NCI-H1694 treated with DMSO at 0.1 percent for 48 hours (cell line): ENCODE measurements at places on chromosomes 1 and 21.

DNA sequence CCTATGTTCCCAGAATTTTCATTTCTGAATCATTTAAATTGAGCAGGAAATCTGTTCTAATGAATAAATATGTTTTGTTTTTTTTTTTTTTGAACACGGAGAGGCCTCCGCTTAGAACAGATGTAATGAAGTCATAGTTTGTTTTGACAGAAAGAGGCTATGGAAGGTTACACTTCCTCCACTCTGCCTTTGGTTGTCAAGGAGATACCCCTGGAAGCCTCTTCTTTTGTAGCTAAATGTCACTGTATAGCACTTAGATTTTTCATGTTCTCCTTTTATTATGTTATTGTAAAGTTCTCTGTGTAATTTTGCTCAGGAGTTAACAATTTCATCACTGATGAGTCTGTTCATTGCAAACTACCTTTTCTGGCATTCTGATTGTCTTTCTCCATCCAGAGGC, 22.7 kb upstream of the GNG12 start:
- peak; percentile 64 for DNase-seq

DNA sequence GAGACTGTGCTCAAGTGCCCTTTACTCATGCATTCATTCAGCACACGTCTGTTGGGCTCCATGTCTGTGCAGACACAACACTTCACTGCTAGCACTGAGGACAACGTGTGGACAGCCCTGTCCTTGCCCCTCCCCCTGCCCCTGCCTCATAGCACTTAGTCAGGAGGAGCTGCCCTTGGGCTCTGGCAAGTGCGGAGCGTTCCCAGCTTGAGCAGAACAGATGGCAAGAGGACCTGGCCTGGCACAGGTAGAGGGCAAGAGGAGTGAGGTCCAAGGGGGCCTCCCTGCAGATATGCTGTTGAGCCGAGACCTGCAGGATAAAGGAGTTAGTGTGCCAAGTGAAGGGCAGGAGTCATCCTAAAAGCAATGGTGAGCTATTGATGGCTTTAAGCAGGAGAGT, 81.3 kb downstream of the GRIK3 start:
- DNase-seq: no peak

DNA sequence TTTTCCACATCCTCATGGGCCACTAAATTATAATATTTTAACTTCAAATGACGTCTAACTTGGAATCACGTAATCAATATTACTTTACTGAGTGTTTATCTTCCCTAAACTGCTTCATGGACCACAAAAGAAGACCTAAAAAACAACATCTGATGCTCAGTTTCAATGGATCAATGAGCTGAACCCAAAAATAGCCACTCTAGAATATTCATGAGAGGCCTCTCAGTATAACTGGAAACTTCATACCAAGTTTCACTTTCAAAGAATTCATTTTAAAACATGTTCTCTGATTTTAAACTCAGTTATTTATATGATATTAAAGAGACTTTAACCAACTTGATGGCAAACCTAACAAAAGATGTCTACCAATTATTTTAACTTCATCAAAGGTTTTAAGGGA, 23.7 kb upstream of the TIAM1 start:
- DNase-seq: no peak

GRCh38 chr1:242470774-242471173, 53.7 kb downstream of the PLD5 start:
- no peak for DNase-seq

DNA sequence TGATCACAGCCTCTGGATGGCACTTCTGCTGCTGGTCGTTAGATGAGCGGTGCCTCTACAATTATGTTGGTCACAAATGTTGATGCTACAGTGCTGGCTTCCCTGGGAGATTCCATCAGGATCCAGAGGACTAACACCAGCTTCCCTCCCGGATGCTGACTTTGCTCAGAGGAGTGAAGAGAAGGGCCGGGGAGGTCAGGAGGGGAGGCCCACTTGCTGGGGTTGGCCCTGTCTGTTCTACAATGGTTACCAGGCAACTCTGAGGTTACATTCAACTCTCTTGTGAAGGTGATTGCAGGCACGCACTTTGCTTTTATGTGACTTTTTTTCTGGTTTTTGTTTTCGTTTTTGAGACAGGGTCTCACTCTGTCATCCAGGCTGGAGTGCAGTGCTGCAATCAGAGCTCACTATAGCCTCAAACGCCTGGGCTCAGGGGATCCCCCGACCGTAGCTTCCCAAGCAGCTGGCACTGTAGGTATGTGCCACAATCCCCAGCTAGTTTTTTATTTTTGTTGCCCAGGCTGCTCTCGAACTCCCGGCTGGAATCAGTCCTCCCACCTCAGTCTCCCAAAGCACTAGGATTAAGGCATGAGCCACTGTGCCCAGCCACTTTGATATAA, 112.5 kb downstream of the ADSS2 start:
- DNase-seq: no peak

- DNase-seq: no peak
These were observed 41.5 kb upstream of the SRSF10 start for GRCh38 chr1:24021403-24022266.

DNA sequence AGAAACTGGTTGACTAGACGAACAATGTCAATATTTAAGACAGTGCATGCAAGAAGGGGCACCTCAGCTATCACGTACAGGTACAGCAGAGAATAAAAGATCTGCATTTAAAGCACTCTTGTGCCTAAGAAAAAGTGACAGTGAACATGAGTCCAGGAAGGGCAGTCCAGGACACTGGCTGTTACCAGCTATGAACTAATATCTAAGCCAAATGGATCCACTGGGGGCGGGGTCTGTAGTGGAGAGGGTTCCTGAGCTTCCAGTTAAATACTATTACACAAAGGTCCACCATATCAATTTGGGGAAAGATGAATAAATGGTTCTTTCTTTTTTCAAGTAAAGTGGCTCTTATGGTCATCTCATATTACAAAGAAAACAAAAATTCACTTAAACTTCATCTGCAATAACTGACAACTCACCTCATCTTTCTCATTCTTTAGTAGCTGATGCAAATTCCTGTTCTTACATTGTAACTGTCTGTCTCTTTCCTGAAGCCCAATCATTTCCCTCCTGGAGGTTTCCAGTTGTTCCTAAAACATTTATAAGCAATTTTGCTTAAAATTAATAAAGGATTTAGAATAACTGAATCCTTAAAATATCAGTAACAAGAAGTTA, 24.5 kb downstream of the SSX2IP start:
- DNase-seq: no peak

GRCh38 chr1:162145280-162145965, 75.9 kb downstream of the NOS1AP start:
- DNase-seq: peak; percentile 34

DNA sequence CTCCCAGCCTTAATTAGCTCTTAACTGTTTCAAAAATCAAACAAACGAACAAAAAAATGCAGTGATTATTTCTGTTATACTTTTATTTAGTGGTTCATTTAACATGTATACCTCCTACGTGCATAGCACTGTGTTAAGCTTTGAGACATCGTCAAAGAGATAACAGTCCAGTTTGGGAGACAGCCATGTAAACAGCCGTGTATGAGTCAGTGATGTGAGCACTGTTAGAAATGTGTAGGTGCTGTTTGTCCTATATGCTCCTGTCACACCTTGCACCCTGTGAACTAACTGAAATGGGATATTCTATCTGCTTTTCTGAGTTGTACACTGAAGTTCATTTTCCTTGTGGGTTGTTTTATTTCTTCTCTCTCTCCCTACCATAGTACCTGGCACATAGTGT, 109.7 kb upstream of the CACYBP start:
- DNase-seq: no peak

- DNase-seq: no peak
These were observed 41.7 kb downstream of the CASZ1 start for GRCh38 chr1:10754568-10755329.

- no peak for DNase-seq
These were observed 245.0 kb downstream of the FOXD2 start for GRCh38 chr1:47682786-47683350.

DNA sequence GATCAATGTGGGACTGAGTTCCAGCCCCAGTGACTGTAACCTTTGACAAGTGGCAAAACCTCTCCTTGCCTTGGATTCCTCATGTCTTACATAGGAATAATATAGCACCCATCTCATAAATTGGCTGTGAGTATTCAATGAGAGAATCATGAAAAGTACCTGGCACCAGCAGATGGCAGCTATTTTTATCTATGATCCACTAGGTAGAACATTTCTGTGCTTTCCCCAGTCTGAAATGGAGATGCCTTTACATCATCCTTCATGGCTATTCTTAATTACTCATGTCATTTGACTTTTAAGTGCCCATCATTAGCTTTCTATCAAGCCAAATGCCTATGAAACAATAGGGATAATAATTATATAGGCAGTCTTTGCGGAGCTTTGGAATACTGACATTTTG, 130.1 kb downstream of the TGFB2 start:
- DNase-seq: no peak

DNA sequence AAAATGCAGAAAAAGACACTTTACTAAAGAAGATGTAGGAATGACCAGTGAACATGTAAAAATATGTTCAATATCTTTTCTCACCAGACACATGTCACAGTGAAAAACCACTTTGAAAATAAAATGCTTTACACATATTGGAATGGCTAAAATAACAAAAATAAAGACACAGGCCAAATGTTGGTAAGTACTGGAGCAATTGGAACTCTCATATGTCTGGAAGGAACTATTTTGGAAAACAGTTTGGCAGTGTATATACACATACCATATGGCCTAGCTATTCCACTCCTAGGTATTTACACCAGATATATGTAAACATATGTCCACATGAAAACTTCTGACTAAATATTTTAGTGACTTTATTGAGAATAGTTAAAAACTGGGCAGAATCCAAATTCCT, 927.2 kb downstream of the BRINP3 start:
- peak; percentile 38 for DNase-seq

- no peak for DNase-seq
These were observed 718.3 kb downstream of the PTPRU start for GRCh38 chr1:29954591-29954990.

DNA sequence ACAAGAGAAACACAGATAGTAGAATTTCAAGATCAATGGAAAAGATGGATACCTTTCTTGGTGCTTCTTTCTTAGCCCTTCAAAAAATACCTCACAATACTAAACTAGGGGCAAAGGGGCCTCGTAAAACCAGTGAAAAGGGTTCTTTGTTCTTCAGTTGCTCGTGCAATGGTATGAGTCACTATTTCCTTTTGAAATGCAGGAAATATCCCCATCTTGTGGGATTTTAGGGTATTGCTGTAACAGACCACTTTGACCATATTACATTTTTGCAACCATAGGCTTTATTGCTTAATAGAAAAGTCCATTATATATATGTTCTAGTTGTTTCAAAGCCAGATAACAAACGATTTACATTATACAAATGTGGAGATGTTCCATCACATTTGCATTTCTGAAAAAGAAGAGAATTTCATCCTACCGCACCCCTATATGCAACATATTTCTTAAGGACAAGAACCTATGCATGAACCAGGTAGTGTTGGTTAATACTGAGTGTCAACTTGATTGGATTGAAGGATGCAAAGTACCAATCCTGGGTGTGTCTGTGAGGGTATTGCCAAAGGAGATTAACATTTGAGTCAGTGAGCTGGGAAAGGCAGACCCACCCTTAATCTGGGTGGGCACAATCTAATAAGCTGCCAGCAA, 88.6 kb upstream of the PKN2 start:
- DNase-seq: peak; percentile 56

DNA sequence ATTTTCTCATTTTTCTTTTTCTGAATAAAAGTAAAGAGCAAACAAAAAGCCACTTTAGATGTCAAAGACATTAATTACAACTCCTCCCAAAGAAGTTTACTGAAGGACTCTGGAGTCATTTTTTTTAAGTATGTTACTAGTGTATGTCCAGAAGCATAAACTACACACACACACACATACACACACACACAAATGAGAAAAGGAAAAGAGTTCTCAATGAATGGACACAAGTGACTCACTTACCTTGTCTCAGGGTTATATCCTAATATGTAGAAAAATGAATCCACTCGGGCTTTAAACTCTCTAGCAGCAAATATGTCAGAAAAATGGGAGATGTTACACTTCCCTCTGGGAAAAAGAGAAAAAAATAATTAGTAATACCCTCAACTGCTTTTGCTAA, 223.1 kb downstream of the SLC45A1 start:
- DNase-seq: no peak

GRCh38 chr1:212290608-212291007, 5.4 kb downstream of the PPP2R5A start:
- DNase-seq: no peak

DNA sequence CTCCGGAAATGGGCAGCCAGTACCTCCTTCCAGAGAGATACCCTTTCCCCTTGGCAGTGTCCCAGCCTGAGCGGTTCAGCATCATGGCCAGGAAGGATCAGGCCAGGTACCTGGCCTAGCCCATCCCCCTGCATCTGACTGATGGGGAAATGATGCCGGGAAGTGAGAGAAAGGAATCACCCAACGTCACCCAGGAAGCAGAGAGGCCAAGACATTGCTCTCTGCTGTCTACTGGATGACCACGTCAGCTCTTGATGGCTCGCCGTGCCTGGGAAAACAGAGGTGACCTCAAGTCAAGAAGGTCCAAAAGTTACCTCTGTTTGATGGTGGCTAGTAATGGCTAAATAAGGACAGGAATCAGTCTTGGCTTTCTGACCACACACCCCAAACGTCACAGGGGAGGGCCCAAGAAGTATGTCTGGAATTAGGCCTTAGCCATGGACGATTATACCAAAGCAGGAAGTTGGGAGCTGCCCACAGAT, 79.0 kb downstream of the MRPL37 start:
- no peak for DNase-seq

DNA sequence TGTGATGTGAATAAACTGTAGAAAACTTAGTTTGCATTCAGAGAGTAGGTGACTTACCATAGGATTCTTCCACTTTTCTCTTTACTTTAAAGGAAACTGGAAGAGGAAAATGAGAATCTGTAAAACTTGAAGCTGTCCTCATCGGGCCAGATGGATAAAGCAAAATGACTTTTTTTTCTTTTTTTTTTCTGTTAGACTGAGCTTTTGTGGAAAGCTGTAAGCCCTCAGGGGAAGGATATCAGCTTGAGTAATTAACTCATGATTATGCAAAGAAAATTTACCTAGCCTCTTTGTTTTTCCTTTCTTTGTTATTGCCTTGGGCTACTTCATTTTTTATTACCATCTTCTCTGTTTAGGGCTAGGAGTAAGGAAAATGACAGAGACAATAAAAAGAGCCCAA, 53.4 kb downstream of the DPH5 start:
- DNase-seq: no peak

DNA sequence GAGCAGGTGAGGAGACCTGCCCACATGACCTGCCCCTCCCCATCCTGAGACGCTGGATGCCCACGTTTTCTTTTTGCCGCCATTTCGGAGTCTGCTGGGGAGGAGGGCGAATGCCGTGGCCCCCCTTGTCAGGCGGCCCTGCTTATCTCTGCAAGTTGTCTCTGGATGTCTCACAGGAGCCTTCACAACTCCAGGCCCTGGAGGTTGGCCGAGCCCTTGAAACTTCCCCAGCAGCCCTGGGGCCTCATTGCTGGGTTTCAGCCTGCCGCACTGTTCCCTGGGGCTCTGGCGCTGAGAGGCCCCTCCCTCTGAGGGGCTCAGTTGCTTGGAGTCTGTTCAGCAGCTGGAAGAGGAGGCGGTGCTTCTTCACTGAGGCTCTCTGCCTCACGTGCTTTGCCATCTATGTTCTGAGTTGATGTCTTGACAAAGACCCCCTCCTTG, 29.8 kb upstream of the ZBTB21 start:
- no peak for DNase-seq

GRCh38 chr1:35557118-35557610, at the start of gene KIAA0319L:
Gene KIAA0319L, minus strand, starts transcription at chr1:35557403. Its CDS starts 2,912 bp downstream, at chr1:35554491.
- DNase-seq: no peak
